Stimulated activated CD4-positive, alpha-beta T cell treated with anti-CD3 and anti-CD28 coated beads, Interleukin-1b, Interleukin-23, amount 100 ng/mL, for 24 hours (primary cell): ENCODE measurements at places on chromosomes 1 and 21.

GRCh38 chr1:236315092-236315491 lies 33.3 kb upstream of the ERO1B start:
- DNase-seq, result no peak

DNA sequence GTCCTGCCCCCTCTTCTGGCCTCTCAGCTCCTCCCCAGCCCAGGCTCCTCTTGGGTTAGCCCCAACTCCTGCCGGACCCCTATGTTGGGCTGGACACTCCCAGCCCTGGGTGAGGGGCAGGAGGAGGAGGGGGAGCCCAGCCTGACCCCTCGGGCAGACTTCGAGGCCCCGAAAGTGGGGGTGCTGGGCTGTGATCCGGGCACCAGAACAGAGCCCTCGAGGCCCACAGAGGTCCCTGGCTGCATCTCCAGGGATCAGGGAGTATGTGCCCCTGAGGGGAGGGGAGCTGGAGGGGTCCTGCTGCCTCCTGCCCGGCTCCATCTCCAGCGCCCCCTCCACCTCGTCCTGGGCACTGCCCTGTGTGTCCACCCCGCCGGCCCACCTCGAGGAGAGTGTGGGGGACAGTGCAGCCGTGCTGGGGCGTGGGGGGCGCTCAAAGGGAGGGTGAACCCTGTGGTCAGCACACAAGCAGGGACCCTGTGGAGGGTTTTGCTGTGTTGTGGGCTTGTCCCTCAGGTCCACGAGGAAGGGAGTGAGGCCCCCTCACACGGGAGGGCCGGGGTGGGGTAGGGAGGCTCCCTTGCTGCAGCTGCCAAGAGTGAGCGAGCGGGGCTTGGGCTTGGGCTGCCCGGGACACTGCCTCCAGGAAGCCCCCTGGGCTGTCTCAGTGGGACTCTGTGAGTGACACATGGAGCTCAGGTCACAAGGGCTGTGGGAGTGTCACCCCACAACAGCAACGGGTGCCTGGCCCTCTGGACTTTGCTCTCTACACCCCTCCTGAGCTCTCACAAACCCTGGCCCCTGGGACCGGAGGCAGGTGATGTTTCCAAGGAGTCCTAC lies 54.4 kb downstream of the COL18A1 start:
- no peak for DNase-seq

DNA sequence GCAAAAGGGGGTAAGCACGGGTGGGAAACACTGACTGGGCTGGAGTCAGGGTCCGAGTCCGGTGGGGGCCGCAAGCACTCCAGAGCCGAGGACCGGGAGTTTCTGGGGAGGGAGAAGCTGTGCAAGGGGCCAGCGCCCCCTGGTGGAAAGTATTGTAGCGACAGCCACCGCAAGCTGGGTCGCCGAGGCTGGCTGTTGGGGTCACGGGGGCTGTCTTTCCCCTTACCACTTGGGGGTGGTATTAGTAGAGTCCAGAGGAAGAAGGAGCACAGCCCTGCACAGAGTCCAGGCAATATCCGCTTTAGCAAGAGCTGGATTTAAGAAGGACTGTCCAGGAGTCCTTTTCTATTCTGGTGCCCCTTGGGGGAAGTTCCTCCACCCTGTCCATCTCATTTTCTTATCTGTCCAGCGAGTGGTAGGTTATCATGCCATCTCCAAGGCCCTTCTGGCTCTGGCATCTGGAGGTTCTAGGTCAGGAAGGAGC lies 17.9 kb upstream of the ETV3 start:
- DNase-seq, result peak; percentile 79

DNA sequence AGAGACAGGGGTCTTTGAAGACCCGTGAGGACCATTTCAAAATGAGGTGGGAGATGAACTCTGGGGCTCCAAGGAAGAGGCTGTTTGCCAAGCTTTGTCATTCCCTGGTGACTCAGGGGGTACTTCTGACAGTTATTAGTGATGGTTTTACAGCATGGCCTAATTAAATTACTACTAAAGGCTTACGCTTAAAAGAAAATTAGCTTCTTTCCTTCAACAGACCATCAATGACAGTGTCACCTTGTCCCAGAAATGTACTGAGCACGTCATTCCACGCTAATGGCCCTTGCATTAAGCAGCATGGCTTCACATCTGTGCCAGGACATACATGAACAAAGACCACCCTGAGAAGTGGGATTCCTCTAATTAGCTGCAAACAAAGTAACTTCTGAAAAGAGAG lies 5.1 kb upstream of the UTS2 start:
- no peak for DNase-seq

DNA sequence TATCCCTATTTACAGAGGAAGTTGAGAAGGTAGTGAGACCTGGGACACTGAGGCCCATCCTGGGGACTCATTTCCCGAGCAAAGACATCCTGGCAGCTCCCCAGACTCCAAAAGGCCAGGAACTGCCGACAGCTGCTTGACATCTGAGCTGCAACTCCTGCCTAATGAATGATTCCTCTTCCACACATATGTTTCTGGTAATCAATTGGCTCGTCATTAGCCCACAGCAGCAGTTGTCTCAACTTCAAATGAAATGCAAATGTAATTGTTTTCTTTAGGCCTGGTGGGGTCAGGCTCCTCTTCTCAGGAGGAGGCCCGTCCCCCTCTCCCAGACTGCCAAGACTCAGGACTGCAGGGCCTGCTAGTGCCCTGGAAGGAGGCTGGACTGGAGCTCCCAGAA lies 61.8 kb upstream of the DISP3 start:
- DNase-seq, result no peak

DNA sequence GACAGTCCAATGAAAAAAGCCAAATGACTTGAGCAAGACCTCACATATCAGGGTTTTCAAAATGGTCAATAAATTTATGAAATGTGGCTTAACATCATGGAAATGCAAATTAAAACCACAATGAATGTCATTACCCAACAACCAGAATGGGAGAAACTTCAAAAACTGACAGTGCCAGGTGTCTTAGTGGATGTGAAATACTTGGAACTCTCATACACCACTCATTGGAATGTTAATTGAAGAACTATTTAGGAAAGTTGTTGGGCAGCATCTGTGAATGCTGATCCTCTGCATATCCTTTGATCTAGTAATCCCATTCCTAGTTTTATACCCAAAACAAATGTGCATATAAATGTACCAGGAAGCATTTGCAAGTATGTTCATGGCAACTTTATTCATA lies 19.2 kb upstream of the BACH1 start:
- DNase-seq, result no peak

DNA sequence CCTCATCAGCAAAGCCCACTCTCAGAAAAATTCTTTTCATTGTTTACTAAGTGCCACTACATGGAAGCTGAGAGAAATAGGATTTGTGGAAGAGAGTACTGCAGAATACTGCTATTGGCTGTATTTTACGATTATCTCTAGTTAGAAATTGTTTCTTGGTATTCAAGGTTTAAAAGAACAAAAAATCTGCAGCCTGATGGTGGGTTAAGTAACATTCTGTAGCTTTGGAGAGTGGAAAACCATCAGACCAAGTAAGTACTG lies 27.3 kb downstream of the PTTG1IP start:
- no peak for DNase-seq

- DNase-seq, result no peak
Observed at GRCh38 chr1:57761628-57762027, 337.8 kb upstream of the DAB1 start.

DNA sequence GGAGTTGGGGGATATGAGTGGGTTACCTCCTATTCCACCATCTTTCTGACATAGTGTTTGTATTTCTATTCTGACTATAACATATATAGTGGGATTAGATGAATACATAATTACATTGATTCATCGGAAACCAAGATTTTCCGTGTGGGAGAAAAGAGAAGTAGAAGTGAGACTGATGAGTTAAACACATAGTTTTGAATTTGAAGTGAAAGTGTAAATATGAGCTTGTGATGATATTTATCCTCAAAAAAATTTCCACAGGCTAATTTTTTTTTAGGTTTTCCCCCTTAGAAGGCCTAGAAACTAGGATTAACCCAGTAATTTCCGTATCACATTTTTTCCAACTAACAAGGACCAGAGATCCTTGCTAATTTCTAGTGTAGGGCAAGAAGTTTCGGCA lies 6.9 kb downstream of the CD1B start:
- no peak for DNase-seq

GRCh38 chr21:15751546-15751945 lies 21.8 kb downstream of the USP25 start:
- DNase-seq, result no peak

DNA sequence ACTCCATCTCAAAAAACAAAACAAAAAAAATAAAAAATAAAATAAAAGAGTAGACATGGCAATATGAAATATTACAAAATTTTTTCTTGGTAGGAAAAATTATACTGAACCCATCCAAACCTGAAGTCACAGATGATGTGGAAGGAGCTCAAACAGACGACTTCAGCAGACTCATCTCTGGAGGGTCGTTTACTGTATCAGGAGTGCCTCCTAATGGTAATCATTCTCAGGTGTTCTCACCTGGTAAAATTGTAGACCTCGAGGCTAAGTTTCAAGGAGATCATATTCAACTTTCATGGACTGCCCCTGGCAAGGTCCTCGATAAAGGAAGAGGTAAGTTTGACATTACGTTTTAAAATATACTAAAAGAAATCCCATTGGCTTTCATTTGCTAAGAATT lies 54.3 kb upstream of the SH3GLB1 start:
- DNase-seq, result no peak

DNA sequence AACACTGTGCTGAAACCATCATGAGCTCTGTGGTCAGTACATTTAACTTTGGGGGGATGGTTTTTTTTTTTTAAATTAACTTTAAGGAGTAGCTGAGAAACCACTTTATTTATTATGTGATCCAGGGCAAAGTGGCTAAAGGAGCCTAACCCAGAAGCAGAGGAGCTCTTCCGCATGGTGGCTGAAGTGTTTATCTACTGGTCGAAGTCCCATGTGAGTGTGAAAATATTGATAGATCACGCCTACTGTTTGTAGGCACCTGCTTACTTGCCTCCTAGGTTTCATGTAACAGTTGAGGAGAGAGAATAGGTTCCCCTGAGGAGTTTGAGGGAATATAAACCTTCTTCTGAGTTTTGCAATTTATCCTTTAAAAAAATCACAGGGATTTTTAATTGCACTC lies 181.4 kb downstream of the ZP4 start:
- no peak for DNase-seq

DNA sequence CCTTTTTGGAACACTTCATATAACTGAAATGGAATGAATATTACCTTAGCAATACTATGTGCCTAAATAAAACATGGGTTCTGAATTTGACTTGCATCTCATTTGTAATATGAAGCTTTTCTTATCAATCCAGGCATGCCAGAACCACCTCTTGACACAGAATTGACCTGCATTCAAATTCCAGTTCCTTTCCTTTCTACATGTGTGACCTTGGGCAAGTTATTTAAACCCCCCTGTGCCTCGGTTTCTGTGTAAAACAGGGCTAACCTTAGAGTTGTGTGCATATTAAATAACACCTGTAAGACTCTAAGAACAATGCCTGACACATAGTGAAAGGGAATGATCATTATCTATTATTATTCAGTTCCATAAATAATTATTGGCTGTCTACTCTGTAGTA lies 2.0 kb upstream of the NOS1AP start:
- no peak for DNase-seq

- DNase-seq, result no peak
Observed at GRCh38 chr1:180230791-180231505, 884 bp downstream of the LHX4 start.

GRCh38 chr1:8565802-8566201 lies 247.9 kb downstream of the SLC45A1 start:
- no peak for DNase-seq

DNA sequence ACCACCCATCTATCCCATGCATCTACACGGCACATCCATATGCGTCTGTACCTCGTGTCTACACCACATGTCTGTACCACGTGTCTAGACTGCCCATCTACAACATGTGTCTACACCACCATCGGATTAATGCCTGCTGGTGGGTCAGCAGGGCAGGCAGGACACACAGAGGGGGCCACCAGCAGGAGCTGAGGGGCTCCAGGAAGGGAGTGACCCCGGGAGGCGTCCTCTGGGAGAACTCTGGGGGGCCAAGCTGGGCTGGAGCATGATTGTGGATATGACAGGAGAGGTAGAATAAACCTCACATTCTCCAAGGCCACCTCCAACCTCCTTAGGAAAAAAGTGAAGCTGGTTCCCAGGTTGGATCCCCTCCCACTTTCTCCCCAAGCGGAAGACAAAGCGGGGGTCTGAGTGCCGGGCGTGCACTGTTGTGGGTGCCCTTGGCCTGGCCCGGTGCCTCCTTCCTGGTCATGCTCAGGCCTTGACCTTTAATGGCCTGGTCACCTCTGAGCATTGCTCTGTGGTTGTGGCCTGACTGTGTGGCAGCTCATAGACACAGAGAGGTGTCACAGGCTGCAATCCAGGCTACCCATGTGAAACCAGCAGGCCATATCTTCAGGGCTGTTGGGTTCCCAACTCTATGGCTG lies 881 bp upstream of the ACTRT2 start:
- DNase-seq, result no peak

GRCh38 chr1:108617724-108618056 lies 43.2 kb downstream of the HENMT1 start:
- DNase-seq, result no peak

GRCh38 chr1:52636721-52637695 lies 4.0 kb downstream of the SHISAL2A start:
- DNase-seq, result no peak

GRCh38 chr1:161902182-161902581 lies 121.5 kb downstream of the OLFML2B start:
- DNase-seq, result no peak

DNA sequence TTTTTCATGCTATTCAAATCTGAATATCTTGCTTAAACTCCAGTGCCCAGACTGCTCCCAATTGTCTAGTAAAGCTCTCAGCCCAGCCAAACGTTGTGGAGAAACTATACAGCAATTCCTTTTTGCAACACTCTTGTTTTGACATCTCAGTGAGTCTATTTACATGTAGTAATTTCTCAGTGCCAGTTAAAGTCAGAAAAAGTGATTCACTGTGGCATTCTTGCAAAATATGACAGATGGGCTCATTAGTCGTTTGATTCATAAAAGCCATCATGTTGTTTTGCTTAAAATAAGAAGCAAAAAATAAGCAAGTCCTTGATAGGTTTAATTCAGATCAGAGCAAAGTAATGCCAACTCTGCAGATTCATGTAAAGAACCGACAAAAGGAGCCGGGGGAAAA lies 20.7 kb upstream of the TMPRSS15 start:
- DNase-seq, result no peak

- no peak for DNase-seq
Observed at GRCh38 chr1:176384841-176385240, 78.1 kb upstream of the PAPPA2 start.

DNA sequence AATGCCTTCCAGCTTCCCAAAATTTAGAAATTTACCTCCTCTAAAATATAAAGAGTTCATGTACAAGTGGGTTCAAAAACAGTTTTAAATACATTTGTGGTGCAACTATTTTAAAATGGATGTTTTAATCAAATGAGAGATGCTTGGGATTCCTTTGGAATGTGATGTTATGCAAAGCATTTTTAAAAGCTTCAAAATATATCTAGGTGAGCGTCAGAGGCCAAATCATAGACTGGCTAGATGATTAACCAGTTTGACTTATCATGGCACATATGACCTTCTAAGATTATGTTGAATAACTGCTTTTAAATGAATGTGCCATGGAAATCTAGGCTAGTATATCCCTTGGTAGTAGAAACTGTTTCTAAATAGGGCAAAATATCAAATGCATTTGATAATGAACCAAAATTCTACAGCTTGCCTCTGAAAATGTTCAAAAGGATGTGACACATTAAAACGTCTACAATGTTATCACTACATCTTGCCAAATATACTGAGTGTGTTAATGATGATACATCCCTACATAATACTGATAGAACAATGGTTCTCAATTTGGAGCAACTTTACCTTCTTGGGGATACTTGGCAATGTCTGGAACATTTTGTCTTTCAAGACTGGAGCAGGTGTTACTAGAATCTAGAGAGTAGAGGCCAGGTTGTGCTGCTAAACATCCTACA lies 650.9 kb upstream of the ADGRL2 start:
- DNase-seq, result no peak

GRCh38 chr1:52142220-52143183 lies 613 bp downstream of the ZFYVE9 start:
- peak; percentile 8 for DNase-seq
